Daoy (cell line): ENCODE measurements at places on chromosomes 6 and 20. TPM values are rescaled to one million over a fixed set of nuclear protein-coding genes. Genes with fewer than 3 reads are reported as not detected.

TULP1 gene
- total RNA-seq, result not detected in 2 replicates

LY6G6C gene
- not detected in 2 replicates for total RNA-seq

GTSF1L gene
- total RNA-seq, result not detected in 2 replicates

GSTA4 gene
- total RNA-seq, result 15.5 and 17.4 TPM in 2 replicates

MOXD1 gene
- total RNA-seq, result 0.71 and 0.97 TPM in 2 replicates

MUCL3 gene
- total RNA-seq, result not detected in 2 replicates

SRC gene
- 7.6 and 9.5 TPM in 2 replicates for total RNA-seq

CNR1 gene
- 0.45 and 1.0 TPM in 2 replicates for total RNA-seq

- no peak for DNase-seq
Measured at GRCh38 chr6:166333172-166333995, 9.0 kb downstream of the SFT2D1 start.

DNA sequence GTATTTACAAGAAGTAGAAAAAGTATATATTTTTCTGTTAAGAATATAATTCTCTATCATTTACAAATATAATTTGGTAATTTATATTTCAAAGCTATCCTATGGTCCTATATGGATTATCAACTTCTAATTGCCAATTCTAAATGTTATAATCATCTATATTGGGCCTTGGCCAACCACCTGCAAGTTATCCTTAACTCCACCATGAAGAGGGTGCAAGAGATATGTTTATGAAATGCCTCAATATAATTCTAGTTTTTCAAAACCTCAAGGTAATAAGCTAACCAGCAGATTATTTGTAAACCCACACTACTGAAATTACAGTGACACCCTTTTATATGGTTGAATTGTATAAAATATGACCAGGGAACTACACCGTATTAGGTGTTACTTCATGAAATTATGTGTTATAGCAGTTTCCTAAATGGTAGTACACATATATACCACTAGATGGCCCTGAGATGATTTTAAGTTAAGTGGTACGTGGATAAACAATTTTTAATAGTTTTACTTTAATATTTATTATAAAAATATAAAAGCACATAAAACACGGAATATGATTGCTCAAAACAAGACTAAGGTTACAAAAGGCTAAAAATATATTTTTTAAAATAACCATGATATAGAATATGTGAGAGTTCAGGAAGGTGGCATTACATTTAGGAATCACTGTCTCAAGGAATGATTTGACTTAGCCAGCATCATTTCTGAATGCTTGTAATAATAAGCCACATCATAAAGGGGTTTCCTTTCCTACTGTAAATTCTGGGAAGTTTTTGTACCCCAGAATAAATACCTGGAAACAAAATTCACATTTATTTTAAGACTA is 9.8 kb upstream of the PNISR start:
- DNase-seq, result no peak

DNA sequence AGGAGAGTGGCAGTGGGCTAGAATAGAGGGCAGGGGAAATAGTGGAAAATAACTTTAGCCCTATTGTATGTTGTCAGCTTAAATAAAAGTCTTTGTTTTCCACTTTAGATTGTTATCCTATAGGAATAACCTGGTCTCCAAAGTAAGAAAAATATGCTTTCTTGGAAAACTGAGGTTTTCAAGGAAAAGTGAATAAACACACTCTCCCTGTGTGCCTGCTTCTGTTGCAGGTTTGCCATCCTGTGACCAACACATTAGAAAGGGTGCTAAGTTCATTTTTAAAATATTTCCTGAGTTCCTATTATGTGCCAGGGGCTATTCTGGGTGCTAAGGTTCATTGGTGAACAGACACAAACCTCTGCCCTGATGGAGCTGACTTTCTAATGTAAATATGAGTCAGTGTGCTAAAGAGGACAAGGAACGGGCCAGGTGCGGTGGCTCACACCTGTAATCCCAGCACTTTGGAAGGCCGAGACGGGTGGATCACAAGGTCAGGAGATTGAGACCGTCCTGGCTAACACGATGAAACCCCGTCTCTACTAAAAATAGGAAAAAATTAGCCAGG is 23.5 kb downstream of the BICRAL start:
- no peak for DNase-seq

- DNase-seq, result no peak
Measured at GRCh38 chr6:32840604-32841246, 2.2 kb upstream of the TAP2 start.

GRCh38 chr6:158706369-158706982 is 56.6 kb downstream of the SYTL3 start:
- peak; percentile 70 for DNase-seq

- DNase-seq, result no peak
Measured at GRCh38 chr6:167996424-167997199, 859 bp upstream of the KIF25 start.

DNA sequence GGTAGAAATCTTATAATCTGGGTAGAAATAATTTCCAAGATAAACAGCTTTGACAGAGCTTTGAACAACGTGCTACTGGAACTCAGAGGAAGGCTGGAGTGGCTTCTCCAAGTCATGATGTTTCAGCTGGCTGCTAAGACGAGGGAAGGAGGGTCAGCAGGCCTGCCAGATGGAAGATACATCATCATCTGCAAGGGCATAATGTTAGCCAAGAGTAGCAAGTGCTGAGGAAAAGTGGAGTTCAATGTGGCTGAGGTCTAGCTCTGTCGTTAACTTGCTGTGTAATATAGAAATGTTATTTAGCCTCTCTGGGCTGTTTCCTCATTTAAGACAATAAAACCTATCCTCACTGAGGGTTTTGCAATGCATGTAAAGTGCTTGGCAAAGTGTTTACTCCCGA is 35.1 kb downstream of the RGS17 start:
- no peak for DNase-seq

DNA sequence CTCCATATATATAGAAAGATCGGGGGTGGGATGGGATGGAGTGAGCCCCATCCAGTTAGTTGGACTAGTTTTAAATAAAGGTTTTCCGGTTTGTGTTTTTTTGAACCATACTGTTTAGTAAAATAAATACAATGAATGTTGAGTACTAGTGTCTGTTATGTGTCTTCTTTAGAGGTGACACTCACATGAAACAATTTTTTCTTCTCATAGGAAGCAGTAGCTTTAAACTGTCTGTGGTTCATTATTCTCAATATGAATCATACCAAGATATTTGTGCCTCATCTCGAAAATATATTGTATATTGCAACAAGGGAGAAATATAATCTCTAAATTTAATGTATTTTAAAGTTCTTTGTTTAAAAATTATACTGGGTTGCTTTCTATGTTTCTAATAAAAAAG is 33.4 kb downstream of the HSF2 start:
- DNase-seq, result no peak

DNA sequence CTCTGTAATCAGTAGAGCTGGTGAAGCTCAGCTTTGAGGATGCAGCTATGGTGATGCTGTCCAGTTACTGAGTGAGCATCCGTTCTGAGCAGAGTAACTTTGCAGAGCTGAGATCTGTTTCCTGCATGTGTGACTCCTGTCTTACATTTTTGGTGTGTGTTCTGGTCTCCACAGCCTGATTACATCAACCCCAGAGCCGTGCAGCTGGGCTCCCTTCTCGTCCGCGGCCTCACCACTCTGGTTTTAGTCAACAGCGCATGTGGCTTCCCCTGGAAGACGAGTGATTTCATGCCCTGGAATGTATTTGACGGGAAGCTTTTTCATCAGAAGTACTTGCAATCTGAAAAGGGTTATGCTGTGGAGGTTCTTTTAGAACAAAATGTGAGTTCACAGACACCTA is 81.6 kb downstream of the FAM120B start:
- DNase-seq, result no peak

GRCh38 chr6:35208419-35208818 is 5.3 kb upstream of the SCUBE3 start:
- no peak for DNase-seq

GRCh38 chr6:73832313-73832712 is 136.3 kb downstream of the CD109 start:
- DNase-seq, result no peak

- no peak for DNase-seq
Measured at GRCh38 chr6:105677671-105678475, 275.0 kb upstream of the PREP start.

DNA sequence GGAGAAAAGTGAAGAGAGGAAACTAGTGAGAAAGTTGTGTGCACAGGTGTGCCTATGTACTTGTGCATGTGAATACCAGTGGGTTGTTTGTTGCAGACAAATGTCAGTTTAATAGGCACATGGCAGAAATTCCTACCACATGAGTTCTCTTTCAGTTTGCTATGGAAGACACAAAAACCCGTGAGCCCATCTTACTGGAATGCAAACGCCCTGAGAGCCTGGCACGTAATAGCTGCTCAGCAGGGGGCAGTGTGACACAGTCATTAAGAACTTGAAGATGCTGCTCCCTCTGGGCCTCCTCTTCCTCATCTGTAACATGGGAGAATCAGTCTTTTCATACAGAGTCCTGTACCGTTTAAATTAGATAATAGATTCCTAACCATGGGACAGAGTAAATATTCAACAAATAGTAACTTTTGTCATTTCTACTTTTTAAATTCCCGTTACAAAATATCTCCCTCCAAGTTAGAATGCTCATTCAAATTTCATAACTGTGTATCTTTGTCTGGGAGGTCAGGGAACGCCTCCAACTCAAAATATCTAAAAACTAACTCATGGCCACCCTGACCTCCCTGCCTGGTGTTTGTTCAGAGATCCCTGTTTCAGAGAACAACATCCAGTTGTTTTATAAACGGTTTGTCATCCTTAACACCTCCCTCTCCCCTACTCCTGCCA is 802.9 kb downstream of the MAFB start:
- peak; percentile 80 for DNase-seq
